ENCODE measurements at places on chromosomes 12 and 14. TPM values are rescaled to one million over a fixed set of nuclear protein-coding genes. Genes with fewer than 3 reads are reported as not detected.

GRCh38 chr12:43282106-43282505 is 269.9 kb downstream of the ADAMTS20 start:
- no peak for DNase-seq

DNA sequence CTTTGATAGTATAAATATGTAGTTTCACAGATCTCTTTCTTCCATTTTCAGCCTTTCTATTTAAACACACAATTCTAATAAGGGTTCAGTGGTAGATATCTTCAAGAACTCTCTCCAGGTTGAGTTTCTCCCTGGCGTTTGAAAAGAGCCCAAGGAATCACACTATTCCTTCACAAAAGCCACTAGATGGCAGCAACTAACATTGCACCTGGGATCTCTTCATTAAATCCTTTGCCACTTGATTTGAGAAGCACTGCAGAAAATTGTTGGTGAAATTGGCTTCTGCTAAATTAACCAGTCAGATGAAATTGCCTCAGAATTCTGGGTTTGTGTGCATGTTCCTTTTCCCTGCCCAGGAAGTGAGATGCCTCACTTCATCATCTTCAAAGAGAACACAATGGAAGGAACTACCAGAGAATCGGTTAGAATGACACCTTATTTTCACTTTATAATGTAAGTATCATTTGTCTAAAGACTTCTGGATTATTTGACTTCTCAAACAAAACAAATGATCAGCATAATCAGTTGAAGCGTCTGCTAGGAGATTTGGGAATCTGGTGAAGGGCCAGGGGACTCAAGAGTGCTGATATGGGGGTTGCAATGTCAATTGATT is 6.8 kb downstream of the CCDC198 start:
- DNase-seq: no peak

DNA sequence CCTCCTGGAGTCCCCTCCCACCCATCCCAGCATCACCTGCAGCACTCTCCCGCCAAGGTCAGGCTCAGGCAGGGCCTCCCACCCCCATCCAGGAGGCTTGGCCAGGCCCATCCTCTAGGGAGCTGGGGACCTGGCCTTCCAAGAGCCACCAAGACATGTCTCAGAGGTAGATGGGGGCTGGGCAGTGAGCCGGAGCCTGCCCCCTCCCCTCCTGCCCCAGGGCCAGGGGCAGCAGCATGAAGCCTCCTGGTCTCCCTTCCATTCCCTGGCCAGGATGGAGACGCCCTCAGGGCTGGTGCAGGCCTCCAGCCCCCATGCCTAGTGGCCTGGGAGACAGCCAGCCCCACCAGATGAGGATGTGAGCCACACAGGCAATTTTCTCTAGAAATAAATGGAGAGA is 69.3 kb upstream of the C14orf180 start:
- DNase-seq: no peak

DNA sequence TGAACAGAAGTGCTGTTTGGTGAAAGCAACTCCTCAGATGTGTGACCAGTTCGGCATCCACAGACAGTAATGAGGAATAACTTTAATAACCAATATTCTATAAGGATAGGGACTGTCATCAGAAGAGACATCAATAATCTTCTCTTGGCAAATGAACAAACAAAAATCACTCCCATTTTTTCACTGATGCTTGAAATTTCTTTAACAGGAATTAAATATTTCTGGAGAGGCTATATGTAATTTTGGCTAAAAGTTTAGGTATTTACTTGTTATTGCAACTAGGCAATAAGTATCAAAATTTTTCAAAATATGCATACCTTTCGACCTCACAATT is 121.6 kb upstream of the EEA1 start:
- no peak for DNase-seq

DNA sequence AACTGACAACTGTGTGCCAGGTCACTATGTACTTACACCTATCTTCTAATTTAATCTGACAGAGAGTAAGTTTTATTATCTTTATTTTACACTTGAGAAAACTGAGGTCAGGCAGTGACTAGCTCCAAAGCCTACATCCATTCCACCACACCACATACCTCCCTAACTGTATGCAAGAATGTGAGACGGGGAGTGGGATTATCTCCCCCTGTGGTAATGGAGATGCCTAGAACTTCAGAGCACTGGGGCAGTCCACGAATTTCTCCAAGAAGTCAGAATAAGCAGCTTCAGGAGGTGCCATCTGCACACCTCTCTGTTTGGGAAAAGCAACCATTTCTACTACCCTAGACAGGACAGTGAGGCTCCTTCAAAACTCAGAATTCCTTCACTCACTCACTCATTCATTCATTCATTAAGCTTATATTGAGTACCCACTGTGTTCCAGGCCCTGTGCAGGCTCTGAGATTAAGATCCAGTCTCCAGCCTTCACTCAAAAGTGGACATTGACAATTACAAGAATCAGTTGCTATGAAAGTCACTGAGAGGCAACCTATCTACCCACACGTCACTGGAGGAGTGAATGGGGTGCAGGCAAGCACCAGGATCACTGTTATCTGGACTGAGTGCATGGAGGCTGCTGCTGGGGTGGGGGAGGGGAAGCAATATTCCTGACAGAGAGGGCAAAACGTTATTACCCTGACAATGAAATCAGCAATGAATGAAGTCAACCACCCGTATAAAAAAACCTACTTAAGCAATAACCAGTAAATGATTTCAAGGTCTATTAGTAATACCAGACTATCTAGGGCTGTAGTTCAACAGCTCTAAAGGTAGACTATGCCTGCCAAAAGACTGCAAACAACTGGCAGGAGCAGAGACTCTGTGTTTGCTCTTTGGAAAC is 18.0 kb downstream of the SLC7A7 start:
- no peak for DNase-seq

DNA sequence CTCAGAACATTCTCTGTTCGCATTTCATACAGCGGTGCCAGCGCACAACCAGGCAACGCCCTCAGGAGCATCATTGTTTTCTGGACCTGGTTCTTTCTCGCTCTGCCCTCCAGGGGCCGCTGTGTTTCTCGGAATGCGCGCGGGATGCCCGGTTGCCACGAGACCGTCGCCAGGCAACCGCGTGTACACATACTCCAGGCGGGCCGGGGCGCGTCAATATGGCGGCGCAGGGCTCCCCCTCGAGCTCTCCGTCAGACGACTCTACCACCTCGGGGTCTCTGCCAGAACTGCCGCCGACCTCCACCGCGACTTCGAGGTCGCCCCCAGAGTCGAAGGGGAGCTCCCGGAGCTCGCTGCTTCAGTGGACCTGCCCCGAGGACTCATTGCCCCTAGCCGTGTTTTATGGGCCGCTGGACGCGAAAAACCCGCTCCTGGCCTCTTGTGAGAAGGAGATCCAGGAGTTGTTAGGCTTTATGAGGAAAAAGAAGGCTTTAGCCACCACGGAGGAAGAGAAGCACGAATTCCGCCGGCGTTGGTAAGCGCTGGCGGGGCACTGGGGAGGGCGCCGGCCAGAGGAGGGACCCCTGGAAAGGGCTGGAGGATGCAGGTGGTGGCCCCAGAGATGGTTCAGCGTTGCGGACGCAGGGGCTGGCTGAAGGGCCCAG is at the start of gene CFAP54:
TSS of gene CFAP54 (plus strand) at position 186 of the 665 bp plus-strand sequence. CDS start at position 219, 33 bp downstream.
- DNase-seq: no peak

- no peak for DNase-seq
Measured at GRCh38 chr12:68453876-68454275, 121.7 kb upstream of the MDM1 start.

DNA sequence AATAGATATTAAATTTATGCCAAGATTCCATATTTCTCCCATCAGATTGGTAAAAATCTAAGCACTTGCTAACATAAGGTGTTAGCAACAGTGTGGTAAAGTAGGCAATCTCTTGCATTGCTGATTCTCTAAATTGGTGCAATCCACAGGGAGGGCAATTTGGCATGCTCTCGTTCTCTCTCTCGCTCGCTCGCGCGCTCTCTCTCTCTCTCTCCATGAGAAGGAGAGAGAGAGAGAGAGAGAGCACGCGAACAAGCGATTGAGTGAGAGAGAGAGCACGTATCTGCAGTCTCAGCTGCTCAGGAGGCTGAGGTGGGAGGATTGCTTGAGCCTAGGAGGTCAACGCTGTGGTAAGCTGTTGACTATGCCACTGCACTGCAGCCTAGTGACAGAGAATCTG is 25.9 kb downstream of the PSEN1 start:
- DNase-seq: no peak

- no peak for DNase-seq
Measured at GRCh38 chr14:54813081-54813480, 89.5 kb downstream of the GCH1 start.

DNA sequence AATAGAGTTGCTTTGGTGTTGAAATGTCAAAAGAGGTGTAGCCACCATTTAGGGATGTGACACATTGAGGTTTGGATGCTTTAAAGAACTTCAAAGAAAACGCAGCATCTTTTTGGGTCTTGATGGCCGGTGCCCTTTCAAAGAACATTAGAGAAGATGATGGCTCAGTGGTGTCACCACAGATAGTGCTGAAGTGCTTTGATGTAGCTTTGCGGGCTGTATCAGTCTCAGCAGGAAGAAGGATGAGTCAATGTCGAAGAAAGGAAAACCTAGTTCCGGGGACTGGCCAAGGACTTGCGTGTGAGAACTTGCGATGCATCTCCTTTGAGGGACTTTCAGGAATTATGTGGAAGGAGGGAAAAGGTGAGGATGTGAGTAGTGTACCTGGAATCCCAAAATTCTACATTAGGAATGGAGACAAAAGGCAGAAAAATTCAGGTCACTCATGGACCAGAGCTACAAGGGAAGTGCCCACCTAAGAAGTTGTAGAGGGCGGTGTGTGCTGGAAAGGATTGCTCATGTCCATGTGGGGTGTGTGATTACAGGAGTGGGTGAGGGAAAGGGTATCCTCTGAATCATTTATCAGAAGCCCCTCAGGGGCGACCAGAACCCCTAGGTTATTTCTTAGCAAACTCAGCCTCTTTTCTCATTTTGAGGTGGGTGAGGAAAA is 39.7 kb upstream of the GZMB start:
- DNase-seq: no peak

DNA sequence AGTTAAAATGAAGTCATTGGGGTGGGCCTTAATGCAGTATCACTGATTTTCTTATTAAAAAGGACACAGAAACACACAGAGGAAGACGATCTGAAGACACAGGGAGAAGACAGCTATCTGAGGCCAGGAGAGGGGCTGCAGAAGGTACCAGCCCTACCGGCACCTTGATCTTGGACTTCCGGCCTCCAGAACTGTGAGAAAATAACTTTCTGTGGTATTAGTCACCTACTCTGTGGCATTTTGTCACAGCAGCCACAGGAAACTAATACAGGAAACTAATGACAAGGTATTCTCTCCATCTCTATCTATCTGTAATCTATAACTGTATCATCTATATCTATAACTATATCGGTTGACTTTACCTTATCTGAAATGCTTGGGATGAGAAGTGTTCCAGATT is 1149.5 kb downstream of the BCL11B start:
- DNase-seq: no peak

- DNase-seq: no peak
Measured at GRCh38 chr14:60968099-60968498, 12.8 kb downstream of the TRMT5 start.

Gene NYNRIN
- total RNA-seq: 6.3 TPM

Gene PPFIA2
- total RNA-seq: not detected

Gene SERPINA1
- 18.1 TPM for total RNA-seq

Gene HOXC11
- 0.96 TPM for total RNA-seq

Gene HCAR3
- not detected for total RNA-seq

Measured in kidney epithelial cell (primary cell).